ENCODE measurements at places on chromosomes 1 and 21. TPM values are rescaled to one million over a fixed set of nuclear protein-coding genes. Genes with fewer than 3 reads are reported as not detected.

The P3H1 gene
- total RNA-seq = 47.1 TPM

The TMEM82 gene
- total RNA-seq = 1.4 TPM

The ATP1A2 gene
- 3.0 TPM for total RNA-seq

The TFF3 gene
- total RNA-seq = 1.5 TPM

The TMEM200B gene
- total RNA-seq = 12.6 TPM

The PGLYRP4 gene
- not detected for total RNA-seq

The CAMK1G gene
- 0.20 TPM for total RNA-seq

The NUDT4B gene
- total RNA-seq = not detected

The GBP6 gene
- total RNA-seq = not detected

The ADAMTS5 gene
- 0.99 TPM for total RNA-seq

The KCNH1 gene
- total RNA-seq = 0.11 TPM

The ACTN2 gene
- total RNA-seq = 2.3 TPM

The AGRN gene
- 173 TPM for total RNA-seq

The SLC1A7 gene
- total RNA-seq = not detected

The TMEM125 gene
- 19.6 TPM for total RNA-seq

The RCOR3 gene
- 37.2 TPM for total RNA-seq

The KCNK1 gene
- 9.9 TPM for total RNA-seq

The HENMT1 gene
- total RNA-seq = 6.6 TPM

The LSS gene
- 69.2 TPM for total RNA-seq

The GIPC2 gene
- total RNA-seq = 0.90 TPM

The MTARC1 gene
- 33.7 TPM for total RNA-seq

The KCNE1 gene
- 0.28 TPM for total RNA-seq

The CA6 gene
- total RNA-seq = not detected

The WNT4 gene
- total RNA-seq = 0.72 TPM

The S100A2 gene
- 0.92 TPM for total RNA-seq

The PLPPR4 gene
- 0.31 TPM for total RNA-seq

The RXFP4 gene
- not detected for total RNA-seq

The CD247 gene
- 1.2 TPM for total RNA-seq

The CRB1 gene
- not detected for total RNA-seq

The OR2T35 gene
- total RNA-seq = not detected

The CTPS1 gene
- 100 TPM for total RNA-seq

The PFKFB2 gene
- 14.6 TPM for total RNA-seq

The SPATA21 gene
- 0.07 TPM for total RNA-seq

The LYPLA2 gene
- 125 TPM for total RNA-seq

The ITLN2 gene
- 2.4 TPM for total RNA-seq

The CR1L gene
- total RNA-seq = 0.37 TPM

The TTC24 gene
- total RNA-seq = not detected

The UQCRH gene
- total RNA-seq = 502 TPM

The GLRX2 gene
- 10.1 TPM for total RNA-seq

The TNNI3K gene
- not detected for total RNA-seq

The KRTAP21-2 gene
- not detected for total RNA-seq

The FAM163A gene
- 0.46 TPM for total RNA-seq

The CYP4A11 gene
- total RNA-seq = not detected

The IL19 gene
- total RNA-seq = not detected

The AMY2A gene
- not detected for total RNA-seq

The CFHR5 gene
- not detected for total RNA-seq

The SNX27 gene
- 48.9 TPM for total RNA-seq

The PEAR1 gene
- total RNA-seq = 0.39 TPM

The TLR5 gene
- not detected for total RNA-seq

The SPRR1B gene
- not detected for total RNA-seq

The GATAD2B gene
- 37.0 TPM for total RNA-seq

The MYBPH gene
- total RNA-seq = not detected

The ICOSLG gene
- 6.6 TPM for total RNA-seq

The BCAR3 gene
- 5.6 TPM for total RNA-seq

The OR2L2 gene
- 0.11 TPM for total RNA-seq
